ENCODE measurements at places on chromosomes 16 and 17.
A peak's percentile ranks its signal among the peaks of the same experiment; 100 is the strongest.

GRCh38 chr16:53515811-53516210 lies 12.8 kb upstream of the AKTIP start:
- no peak for DNase-seq

GRCh38 chr17:74521701-74522201 lies 9.5 kb downstream of the CD300LB start:
- peak; percentile 66 for DNase-seq

- DNase-seq, result no peak
Observed at GRCh38 chr16:23365602-23366240, 63.6 kb downstream of the SCNN1B start.

DNA sequence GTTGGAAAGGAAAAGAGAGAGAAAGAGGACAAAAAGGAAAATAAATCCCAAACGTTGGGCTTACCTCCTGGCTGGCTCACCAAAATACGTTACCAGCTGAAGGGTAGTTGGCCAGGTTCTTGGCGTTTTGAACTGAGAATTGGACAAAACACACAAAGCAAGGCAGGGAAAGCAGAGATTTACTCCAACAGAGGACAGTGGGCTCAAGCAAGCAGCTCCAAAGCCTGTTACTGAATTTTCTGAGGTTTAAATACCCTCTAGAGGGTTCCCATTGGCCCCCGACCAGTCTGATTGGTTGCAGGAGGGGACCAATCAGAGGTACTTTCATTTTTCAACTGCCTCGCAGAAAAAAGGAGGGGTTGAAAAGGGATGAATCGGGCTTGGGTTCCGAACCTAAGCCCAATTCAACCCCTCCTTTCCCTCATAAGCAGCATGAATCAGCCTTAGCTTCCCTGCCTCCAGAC lies 55.6 kb upstream of the ALOX12 start:
- DNase-seq, result no peak

- DNase-seq, result no peak
Observed at GRCh38 chr17:19397556-19398041, 10.6 kb upstream of the MFAP4 start.

DNA sequence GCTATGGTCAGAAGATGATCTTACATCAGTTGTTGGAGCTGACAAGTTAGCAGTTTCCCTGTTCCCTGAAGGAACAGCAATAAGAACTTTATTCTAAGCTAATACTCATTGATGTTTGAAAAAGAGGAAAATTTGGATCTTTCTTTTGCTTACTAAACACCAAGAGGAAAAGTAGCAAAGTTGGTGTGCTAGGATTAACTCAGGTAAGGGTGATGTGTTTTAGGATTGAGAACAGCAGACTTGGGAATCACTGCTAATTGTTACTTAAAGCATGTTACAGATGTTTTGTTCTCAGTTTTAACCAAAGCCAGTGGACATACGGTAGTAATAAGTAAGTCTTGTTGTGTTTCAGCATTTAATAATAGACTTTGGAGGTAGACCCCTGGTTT lies 3.7 kb downstream of the SETD6 start:
- no peak for DNase-seq

- peak; percentile 29 for DNase-seq
Observed at GRCh38 chr16:10308305-10309193, 77.3 kb upstream of the ATF7IP2 start.

- DNase-seq, result no peak
Observed at GRCh38 chr16:22789281-22789945, 24.5 kb upstream of the HS3ST2 start.

DNA sequence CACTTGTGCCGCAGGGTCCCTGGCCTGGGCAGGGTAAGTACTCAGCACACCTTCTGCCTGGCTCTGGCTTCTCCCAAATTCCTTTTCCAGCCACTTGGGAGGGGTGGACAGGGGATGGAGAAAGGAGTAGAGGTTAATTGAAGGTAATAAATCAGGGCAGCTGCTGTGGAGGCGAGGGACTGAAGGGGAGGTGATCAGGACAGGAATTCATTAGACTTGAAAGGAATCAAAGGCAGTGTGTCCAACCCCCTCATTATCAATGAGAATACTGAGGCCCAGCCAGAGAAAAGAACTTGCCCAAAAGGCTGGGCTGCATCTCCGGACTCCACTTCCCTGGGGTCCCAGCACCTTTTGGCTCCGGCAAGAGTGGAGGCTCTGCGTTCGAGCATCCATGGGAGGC lies 2.4 kb downstream of the SOST start:
- DNase-seq, result no peak

DNA sequence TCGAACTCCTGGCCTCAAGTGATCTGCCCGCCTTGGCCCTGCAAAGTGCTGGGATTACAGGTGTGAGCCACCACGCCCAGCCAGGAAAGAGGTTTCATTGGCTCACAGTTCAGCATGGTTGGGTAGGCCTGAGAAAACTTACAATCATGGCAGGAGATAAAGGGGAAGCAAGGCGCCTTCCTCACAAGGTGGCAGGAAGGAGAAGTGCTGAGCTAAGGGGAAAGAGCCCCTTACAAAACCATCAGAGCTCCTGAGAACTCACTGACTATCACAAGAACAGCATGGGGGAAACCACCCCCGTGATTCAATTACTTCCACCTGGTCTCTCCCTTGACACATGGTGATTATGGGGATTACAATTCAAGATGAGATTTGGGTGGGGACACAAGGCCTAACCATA lies 411.7 kb upstream of the ZFHX3 start:
- no peak for DNase-seq

Measured in GM10248 (cell line).